ENCODE measurements at places on chromosomes 1 and 21.

DNA sequence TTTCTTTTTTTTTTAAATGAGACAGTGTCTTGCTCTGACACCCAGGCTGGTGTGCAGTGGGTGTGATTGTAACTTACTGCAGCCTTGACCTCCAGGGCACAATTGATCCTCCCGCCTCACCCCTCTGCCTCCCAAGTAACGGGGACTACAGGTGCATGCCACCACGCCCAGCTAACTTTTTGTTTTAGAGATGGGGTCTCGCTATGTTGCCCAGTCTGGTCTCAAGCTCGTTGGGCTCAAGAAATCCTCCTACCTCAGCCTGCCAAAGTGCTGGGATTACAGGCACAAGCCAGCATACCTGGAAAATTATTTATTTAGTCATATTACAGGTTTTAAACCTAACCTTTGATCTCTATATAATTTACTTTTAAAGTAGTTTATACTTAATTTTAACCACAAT lies 13.4 kb downstream of the LRRC39 start:
- no peak for DNase-seq

DNA sequence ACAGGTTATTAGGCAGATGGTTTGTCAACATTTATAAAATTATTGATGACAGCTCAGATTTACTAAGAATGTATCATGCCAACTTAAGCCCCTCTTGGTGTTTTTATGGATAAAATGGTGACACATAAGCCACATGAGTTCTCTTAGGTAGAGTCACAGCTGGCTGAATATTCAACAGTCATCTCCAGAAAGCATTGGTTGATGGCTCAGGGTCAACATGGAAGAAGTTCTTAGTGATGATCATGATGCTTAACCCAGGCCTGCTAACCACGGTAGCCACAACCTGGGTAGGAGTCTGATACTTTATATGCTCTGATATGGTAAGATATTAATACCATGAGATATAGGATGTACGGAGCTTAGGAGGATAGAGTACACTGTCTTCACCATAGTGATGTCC lies 46.4 kb upstream of the SIPA1L2 start:
- no peak for DNase-seq

DNA sequence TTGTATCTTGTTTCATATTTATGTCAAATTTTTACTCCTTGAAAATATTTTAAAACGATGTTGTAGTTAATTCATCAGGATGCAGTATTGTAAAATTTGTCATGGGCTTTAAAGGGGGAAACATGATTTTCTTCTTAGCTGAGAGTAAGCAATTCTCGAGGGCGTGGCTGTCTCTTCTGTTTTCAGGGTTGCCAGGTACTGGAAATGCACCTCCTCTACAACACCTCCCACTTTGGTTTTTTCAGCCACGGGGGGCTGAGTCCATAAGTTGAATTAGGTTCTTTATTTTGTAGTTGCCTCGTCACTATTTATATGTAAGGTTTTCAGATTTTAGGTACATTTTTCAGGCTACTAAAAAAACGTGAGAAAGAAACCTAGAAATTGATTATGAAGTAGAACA lies 64.0 kb downstream of the PRDM2 start:
- DNase-seq = no peak

DNA sequence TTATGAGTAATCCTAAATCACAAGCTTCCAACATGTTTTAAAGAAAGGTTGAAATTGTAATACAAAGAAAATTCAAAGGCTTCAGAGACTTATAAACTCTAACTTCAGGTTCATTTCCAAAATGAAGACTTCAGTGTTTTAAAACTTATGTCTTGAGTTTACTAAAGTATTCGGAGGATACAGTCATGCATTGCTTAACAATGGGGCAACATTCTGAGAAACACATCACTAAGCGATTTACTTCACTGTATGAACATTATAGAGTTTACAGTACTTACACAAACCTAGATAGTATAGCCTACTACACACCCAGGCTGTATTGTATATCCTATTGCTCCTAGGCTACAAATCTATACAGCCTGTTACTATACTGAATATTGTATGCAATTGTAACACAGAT lies 38.3 kb downstream of the CEP170 start:
- no peak for DNase-seq

- no peak for DNase-seq
These were observed 478.6 kb downstream of the PCP4 start for GRCh38 chr21:40345711-40346321.

DNA sequence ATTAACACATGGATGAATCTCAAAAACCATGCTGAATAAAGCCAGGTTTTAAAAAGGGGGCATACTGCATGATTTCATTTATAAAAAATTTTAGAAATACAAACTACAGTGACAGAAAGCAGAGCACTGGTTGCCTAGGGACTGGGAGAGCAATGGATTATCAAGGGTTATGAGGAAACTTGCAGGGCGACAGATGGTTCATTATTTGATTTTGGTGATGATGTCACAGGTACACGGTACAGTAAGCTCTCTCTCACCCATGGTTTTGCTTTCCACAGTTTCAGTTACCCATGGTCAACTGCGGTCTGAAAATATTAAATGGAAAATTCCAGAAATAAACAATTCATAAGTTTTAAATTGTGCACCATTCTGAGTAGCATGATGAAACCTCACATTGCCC lies 14.1 kb downstream of the VAMP4 start:
- no peak for DNase-seq

DNA sequence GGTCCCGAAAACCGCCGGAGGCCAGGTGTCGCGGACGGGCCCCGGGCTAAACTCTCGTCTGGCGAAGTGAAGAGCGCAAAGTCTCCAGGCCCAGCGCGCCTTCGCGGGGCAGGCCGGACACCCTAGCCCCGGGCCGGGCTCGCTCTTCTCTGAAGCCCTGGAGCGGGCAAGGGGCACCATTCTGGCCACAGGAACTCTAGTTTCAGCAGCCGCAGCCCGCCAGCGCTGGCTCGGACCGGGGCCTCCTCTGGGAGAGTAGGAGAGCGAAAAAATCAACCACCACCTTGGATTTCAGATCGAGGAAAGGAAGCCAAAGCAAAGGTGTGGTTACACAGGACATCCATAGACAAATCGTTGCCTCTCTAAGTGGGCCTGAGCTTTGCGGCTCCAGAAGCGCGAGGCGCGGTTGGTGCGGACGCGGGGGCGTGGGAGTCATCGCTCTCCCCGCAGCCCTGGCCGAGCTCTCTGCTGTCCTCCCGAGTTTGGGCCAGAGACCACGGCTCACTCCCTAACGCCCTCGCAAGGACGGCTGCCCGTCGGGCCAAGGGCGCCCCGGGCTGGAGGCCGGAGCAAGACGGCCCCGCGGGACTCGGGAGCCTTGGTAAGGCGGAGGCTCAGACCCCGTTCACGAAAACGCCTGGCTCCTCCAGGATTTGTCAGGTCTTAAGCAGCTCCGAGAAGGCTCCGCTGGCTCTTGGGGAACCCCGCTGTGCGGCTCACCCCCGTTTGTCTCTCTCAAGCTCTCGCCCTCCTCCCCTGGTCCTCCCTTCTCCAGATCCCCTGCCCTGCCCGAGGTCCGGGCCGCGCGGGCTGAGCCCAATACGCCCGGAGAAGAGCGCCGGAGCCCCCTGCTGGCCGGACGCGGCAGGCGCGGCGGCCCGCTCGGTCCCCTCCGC lies 132.9 kb upstream of the DPYD start:
- no peak for DNase-seq

DNA sequence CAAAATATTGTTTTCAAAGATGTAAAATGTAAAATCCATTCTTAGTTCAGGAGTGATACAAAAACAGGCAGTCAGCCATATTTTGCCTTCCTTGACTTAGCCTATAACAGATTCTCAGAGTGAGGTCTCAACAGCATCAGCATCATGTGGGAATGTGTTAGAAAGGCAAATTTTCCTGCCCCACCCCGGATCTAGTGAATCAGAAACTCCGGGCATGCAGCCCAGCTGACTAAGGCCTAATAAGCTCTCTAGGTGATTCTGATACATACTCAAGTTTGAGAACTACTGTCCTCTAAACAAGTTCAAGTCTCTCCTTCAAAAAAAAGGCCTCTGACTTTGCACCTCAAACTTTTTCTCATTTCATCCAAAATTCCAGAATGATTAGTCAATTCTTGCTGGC lies 46.9 kb upstream of the PRRC2C start:
- DNase-seq = peak; percentile 61

DNA sequence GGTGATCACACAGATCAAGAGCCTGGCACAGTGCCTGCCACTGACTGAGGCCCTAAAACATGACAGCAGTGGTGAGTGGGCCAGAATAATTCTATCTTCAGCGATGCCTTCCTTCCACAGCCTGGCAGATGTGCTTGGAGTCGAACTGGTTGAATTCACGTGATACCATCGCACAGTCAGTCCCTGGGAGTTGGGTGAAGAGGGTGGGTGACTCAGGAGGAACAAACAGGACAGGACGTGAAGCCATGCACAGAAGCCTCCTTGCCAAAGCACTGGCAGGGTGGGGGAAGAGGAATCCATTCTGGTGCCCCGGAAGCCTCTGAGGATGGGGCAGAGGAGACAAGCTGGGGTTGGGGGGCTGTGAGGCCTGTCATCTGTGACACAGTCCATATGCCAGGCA lies 80.3 kb upstream of the WNT4 start:
- no peak for DNase-seq

GRCh38 chr1:156198831-156199349 lies 5.0 kb downstream of the SLC25A44 start:
- DNase-seq = no peak

DNA sequence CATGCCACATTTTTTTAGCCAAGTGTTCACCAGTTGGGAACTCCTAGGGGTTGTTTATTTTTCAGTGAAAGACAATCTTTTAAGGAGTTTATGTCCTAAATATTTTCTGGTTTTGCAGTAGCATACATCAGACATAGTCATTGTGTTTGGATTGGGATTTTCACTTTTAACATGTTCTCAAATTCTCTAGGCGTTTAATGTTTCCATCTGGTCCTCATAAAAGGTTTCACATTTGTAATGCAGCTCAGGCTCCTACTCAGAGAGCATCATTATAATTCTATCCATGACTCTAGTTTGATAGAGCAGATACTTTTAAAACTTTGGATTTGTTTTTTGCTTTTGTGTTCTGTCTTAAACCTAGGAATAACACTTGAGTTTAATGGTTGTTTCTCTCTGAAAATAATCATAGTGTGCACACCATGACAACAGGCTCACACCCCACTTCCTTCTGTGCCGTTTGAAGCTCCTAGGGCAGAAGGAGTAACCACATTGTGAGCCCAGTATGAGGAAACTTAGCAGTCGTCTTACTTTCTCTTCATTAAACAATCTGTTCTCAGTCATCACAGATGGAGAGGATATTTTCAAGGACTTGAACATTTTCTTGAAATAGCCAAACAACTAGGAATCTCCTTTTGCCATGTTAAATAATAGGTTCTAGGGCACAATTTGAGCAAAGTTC lies 219.6 kb downstream of the PDE4B start:
- DNase-seq = no peak

- peak; percentile 60 for DNase-seq
These were observed 104.8 kb upstream of the BARHL2 start for GRCh38 chr1:90821788-90822359.

DNA sequence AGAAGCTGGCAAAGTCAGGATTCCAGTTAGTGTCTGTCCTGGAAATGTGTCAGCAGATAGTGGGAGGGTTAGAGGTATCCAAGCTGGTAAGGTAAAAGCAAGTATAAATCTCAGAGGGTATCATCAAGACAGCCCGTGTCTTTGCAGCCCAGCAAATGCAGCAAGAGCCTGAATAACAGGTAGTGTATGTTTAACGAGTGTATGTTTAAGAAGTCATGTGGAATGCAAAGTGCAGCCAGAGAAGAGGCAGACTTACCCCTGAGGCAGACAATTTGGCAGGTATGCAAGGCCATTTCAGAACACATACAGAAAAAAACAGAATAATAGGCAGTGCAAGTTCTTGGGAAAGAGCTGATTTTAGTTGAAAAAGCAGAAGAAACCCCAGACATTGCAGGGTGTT lies 411.0 kb upstream of the NEGR1 start:
- no peak for DNase-seq

DNA sequence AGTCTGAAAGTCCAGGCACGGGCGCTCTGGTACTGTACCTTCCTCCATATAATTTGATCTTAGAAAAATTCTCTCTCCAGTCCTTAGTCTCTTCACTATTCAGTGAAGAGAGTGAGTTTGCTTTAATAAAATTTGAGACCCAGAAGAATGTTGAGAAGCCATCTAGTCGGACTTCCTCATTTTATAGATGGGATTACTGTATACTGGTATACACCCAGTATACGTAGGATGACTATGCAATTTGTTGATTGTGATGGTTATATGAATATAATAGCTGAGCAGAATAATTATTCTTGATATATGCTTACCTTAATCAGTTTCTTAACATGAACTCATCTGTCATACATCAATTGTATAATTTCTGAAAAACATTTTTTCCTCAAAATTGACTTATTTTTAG lies 328.0 kb upstream of the B3GALT2 start:
- DNase-seq = no peak

Measured in HT-29 (cell line).